CD4-positive, alpha-beta T cell treated with Interleukin-15 for 1 hour (primary cell): ENCODE measurements at places on chromosomes 3 and 15.
A peak's percentile ranks its signal among the peaks of the same experiment; 100 is the strongest.

DNA sequence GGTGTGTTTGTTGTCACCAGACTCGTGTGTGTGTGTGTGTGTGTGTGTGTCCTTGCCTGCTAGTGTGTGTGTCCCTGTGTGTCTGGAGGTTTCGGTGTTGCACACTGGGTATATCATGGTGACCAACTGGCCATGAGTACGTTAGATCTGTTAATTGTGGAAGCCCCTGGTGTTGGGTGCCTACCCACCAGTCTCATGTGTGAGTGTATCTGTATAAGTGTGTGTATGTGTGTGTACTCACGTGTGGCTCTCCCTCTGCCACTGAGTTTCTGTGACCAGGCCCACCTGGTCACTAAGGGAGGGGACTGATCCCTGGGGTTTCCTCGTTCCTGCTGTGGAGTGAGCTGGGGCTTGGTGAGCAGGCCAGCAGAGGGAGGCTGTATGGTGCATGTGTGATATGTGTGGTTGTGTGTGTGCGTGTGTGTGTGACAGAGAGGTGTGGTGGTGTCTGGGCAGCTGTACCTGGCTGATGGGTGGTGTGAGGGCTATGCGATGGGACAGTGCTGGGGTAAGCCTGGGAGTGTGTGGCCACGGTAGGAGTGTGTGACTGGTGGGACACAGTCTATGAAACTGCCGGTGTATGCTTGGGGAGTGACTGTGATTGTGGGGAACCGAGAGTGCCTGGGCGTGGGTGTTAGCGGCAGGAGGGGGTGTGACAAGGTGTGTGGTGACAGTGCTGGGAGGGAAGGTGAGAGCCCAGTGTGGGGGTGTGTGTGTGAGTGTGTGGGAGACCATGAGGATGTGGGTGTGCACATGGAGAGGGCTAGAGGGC, 1.8 kb downstream of the PRKCD start:
- DNase-seq: peak; percentile 75

- DNase-seq: no peak
Observed at GRCh38 chr3:25396686-25397085, 31.4 kb upstream of the RARB start.

GRCh38 chr15:85407421-85408269, 27.2 kb downstream of the AKAP13 start:
- DNase-seq: no peak

GRCh38 chr3:46889381-46890110, 12.0 kb downstream of the PTH1R start:
- DNase-seq: no peak

GRCh38 chr3:71087143-71088018, 496.1 kb downstream of the FOXP1 start:
- DNase-seq: peak; percentile 47

DNA sequence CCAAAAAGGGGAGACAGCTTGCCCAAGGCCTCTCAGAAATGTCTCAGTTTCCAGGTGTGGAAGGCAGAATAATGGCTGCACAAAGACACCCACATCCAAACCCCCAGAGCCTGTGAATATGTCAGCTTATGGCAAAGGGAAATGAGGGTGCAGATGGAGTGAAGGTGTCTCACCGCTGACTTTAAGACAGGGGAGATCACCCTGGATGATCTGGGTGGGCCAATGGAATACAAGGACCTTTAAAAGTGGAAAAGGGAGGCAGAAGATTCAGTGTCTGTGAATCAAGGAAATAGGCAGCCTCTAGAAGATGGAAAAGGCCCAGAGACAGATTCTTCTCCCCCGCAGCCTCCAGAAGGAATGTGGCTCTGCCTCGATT, 48.8 kb upstream of the ATP2B2 start:
- no peak for DNase-seq

DNA sequence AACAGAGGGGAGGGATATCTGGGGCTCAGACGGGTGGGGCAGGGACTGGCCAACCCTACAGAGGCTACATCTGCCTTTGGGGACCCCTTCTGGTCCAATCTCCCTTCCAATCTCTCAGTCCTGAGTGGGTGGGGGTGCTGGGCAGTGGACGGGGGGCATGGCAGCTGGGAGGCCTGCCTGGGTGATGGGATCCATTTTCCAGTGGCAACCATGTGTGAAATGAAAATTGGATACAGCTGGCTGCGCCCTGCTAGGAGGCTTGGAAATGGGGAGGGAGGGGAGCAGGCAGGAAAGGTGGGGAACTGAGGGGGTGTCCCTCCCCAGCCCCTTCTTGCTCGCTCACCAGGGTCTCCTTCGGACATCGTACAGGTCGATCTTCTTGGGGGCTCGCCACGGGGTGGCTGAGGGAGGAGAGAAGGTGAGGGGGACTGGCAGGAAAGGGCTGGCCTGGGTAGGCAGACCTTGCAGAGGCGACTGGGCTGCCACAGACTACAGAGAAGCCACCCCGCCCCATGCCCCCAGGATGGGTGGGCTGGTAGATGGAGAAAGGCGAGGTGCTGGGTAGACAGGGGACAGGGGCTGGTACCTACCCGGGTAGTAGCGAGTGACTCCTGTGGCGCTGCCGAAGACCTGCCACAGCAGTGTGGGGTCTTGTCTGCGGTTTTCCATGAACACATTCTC, 21.2 kb upstream of the TMEM115 start:
- no peak for DNase-seq

GRCh38 chr3:197683191-197683590, 53.5 kb downstream of the RUBCN start:
- DNase-seq: no peak

- DNase-seq: no peak
Observed at GRCh38 chr15:32888221-32888761, 170.5 kb downstream of the GREM1 start.

- no peak for DNase-seq
Observed at GRCh38 chr15:92915766-92916435, 15.8 kb downstream of the CHD2 start.

DNA sequence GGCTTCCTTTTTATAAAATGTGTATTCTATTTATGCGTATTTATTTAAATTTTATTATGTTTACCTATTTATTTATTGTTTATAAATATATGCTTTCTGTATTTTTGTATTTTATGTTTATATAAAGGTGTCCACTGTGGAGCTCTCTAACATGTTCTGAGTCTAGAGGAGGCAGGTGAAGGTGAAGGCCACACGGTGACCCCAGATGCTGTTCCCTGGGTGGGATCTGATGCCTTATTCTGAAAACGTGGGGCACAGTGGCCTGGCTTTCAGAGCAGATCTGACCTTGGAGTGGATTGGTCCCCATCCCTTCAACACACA, 104.7 kb upstream of the SLC7A14 start:
- DNase-seq: no peak

DNA sequence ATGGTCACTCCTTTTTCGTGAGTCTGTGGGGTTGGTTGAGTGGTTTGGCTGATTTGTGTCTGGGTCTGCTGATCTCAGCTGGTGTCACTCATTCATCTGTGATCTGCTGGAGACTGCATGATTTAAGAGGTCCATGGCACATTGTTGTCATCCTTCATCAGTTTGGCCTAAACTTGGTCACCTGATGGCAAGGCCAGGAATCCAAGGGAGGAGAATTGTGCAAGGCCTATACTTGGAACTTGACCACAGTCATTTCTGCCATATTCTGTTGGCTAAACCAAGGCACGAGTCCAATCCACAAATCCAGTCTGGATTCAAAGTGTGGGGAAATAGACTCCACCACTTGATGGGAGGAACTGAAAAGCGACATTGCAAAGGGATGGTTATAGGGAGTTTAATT, 67.6 kb downstream of the CMTM8 start:
- no peak for DNase-seq

GRCh38 chr15:45732662-45733061, 97.8 kb downstream of the SQOR start:
- DNase-seq: no peak

DNA sequence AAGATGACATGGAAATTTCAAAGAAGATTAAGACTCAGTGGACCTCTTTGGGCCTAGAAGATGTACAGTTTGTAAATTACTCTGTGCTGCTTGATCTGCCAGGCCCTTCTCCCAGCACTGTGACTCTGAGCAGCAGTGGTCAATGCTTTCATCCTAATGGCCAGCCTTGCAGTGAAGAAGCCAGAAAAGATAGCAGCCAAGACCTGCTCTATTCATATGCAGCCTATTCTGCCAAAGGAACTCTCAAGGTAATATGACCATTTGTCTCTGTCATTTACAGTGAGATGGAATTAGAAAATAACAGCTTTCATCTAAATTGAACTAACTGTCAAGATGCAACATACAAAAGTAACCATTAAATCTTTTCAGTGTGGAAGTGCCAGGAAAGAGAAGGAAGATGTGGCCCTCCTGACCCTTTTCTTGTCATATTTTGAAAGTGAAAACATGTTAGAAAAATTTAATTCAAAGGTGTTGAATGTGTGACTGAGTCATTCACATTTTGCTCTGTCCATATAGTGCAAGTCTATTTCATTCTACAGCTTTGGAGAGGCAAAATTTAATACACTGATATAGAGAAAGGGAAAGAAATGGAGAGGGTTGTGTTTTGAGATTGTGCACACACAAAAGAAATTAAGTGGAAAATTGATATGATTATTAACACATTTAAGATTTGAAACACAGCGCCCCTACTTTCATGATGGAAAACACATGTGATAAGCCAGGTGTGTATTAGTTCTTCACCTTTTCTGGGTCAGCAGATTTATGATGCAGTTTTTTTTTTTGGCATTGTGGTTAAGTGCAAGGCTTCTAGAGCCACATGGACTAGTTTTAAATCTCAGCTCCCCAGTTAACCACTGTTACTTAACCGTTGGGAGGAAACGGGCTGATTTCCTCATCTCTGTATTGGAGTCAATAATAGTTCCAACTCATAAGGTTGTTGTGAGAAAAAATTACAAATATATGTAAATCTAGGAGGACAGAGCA, 375.1 kb downstream of the NAALADL2 start:
- DNase-seq: no peak

- DNase-seq: no peak
Observed at GRCh38 chr15:49174902-49175301, 4.9 kb downstream of the GALK2 start.

GRCh38 chr3:150912501-150912900, 7.3 kb upstream of the MINDY4B start:
- DNase-seq: no peak

DNA sequence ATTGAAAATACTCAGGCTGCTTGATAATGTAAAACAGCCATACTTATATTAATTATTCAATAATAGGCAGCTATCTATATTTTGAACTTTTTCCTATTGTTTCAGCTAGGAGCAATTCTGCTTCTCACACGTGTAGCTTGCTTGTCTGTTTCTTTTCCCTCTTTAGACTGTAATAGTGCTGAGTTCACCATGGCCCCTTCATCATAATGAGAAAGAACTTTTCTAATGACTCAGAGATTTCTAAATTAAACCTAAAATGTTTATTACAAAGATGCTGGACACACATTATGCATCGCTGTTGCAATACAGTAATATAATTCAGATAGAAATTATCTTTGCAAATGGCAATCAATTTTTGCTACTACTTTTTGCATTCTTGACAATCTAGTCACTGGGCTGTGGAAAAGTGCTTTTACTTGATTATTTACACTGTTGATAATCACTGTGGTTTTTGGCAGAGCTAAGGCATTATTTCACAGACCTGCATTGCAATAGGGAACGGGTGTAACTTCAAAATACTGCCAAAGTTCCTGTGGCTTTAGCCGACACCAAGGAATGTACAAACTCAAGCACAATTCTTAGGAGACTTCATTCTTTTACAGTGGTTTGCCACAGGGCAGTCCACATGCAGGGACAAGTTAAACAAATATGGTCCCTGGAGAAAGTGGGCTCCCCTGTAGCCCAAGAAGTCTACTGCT, 281.0 kb upstream of the TBL1XR1 start:
- no peak for DNase-seq

DNA sequence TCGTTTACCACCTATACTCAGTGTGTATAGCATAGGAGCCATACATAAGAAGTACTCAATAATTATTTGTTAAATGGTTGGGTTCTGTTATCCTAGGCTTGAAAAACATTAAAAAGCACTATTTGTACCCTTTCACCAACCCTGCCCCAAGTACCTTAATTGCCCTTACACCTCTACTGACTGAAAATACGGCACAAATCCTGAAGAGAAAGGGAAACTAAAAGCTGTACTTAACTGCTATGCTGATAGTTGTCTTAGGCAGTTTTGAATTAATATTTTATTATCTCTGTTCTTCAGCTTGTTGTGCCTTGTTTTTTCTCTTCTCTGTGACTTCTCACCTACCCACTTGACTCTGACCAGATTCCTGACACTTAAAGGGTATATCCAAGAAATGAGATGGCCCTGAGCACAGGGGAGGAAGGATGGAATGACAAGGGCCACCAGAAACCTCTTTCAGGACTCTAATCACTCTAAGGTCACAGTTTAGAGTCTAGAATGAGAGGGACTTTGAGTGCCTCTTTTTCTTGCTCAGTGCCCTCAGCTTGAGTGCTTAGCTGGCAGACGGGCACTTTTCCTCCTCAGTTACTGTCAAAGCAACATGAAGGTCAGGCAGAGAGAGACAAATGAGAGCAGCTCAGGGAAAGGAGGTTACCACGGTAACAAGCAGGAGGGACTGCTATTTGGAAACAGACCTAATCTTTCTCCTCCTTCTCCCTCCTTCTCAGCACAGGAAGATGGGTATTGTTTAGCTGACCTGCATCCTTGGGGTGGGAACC, 136.5 kb downstream of the ZNF609 start:
- no peak for DNase-seq

GRCh38 chr3:24472358-24472757, 22.3 kb downstream of the THRB start:
- DNase-seq: no peak

DNA sequence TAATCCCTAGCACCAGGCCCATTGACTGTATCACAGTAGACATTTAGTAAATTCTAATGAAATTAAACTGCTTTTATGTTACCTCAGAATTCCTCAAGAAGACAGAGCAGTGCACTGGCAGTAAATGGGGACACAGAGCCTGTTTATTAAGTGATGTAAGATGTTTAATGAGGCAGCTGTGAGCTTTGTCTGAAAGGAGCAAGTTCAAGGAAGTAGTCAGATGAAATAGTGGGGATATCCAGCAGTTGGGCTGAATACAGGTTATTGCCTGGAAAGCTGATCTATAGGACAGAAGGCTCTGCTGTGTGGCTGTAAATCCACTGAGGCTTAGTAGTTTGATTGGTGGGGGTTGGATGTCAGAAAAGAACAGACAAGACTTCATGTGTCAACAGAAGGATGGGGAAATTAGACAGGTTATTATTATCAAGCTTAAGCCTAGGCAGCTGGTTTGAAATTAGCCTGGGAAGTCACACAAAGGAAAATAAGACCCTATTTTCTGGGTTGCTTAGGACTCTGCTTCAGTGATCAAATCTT, 62.2 kb downstream of the PFN2 start:
- DNase-seq: no peak

- no peak for DNase-seq
Observed at GRCh38 chr3:105672996-105673395, 195.8 kb downstream of the CBLB start.

- no peak for DNase-seq
Observed at GRCh38 chr3:182892226-182892625, 88.1 kb downstream of the DCUN1D1 start.
